Calu3 (cell line): ENCODE measurements at places on chromosomes 3 and 15. TPM values are rescaled to one million over a fixed set of nuclear protein-coding genes. Genes with fewer than 3 reads are reported as not detected.

Gene ATP8B4
- 0.24 and 0.61 TPM in 2 replicates for total RNA-seq

Gene POLQ
- total RNA-seq: 13.7 and 15.5 TPM in 2 replicates

Gene SNRPA1
- total RNA-seq: 123 and 140 TPM in 2 replicates

Gene SCAANT1
- not detected in 2 replicates for total RNA-seq

Gene ERICH6
- 0.29 TPM in 1 of 2 replicates, not detected in the other for total RNA-seq

DNA sequence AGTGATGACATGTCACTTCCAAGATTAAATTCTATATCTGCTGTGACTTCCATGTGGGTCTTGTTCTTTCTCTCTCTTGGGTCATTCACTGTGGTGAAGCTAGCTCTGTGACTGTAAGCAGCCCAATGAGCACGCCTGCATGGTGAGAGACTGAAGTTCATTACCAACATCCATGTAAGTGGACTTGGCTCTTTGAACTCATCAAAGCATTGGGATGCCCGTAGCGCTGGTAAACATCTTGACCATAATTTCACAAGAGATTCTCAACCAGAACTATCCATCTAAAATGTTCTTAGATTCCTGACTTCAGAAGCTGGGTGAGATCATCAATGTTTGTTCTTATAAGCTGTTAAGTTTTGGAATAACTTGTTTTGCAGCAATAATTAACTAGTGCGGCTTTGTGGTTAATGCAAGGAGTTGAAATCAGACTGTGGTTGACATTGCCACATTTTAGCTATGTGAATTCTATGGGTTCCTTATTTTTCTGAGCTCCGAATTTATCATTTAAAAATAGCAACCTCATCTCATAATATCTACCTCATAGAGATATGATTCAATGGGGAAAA is 31.6 kb upstream of the LRRC3B start:
- DNase-seq: peak; percentile 20

DNA sequence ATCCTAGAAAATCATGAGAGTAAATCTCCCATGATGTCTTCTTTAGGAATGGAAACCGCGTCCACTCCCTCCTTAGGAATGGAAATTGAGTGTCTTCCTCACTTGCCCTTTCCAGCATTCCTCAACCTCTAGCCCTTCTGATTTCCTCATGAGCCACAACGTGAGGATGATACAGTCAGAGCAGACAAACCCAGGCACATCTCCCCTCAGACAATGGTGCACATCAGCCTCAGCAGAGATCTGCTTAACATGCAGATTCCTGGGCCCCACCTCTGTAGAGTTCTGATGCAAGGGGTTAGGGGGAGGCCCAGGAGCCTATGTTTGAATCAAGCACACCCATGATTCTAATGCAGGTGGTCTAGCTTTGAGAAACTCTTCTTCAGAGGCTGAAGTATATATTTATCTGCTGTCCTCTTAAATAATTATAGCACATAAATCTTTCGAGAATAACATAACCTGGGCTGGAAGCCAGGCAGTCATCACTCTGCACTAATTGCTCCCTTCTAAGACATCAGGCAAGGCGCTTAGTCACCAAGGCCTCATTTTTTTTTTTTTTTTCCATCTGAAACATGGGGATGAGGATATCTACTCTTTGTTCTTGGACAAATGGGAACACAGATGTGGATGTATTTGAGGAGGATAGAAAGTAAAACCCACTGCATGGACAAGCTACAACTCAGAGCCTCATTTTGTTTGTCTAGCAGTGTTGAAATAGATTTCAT is 81.7 kb downstream of the PRICKLE2 start:
- DNase-seq: no peak

DNA sequence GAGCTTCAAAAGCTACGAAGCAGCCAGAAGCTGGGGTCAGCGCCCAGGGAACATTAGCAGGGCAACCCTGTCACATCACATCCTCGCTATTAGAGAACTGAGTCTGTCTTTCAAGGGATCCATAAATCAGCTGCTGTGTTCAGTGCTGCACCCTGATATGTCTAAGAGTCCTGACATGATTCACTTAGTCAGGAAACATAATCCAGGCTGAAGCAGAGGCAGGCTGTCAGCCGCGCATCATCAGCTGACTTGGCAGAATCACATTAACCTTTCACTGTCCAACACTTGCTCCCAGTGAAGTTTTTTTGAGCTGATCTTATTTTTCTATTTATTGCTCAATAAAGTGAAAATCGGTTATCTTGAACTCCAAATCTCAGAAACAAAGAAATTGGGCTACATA is 23.5 kb downstream of the MYH15 start:
- DNase-seq: no peak
